ENCODE measurements at places on chromosomes 5 and 9.

DNA sequence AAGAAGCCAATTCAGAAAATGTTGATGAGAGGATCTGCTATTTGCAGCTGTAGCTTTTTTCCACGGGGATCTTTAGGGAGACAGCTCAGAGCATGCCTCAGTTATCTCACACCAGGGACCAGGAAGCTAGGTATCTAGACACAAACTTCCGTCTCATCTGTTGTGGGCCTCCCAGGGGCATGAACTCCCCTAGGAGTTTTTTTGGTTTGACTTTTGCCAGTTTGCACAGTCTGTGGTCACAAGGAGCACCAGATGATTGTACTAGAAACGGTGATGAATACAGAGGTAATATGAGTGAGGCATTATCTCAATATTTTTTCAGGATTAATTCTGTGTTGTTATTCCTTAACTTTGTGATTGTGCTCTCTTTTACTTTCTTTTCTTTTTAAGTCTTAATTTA lies 533.2 kb upstream of the SEMA6A start:
- no peak for DNase-seq

GRCh38 chr5:122713041-122713440 lies 61.8 kb upstream of the SNX2 start:
- no peak for DNase-seq

- DNase-seq, result no peak
These were observed 240.8 kb downstream of the FSTL4 start for GRCh38 chr5:133371371-133372155.

DNA sequence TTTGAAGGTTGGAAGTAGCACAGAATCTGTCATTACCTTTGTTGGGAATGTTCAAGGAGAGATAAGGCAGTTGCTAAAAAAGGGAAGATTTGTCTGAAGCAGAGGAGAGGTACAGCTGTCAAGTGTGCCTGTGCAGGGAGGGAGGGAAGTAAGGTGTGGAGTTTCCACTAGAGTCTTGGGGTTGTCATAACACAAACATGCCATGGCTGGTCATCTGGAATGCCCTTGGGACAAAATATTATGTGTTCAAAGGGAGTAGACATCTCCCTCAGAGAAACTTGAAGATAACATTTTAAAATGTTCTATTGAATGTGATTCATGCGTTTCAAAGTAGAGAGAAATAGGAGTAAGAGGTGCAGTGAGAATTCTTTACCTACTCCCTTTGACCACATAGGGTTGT lies 95.0 kb downstream of the MUSK start:
- DNase-seq, result no peak

- no peak for DNase-seq
These were observed 39.2 kb downstream of the IRF1 start for GRCh38 chr5:132451387-132451786.

- DNase-seq, result no peak
These were observed 369.9 kb downstream of the DNAH5 start for GRCh38 chr5:13574574-13574973.

- DNase-seq, result no peak
These were observed 44.6 kb upstream of the ALDH1A1 start for GRCh38 chr9:72997387-72997995.

DNA sequence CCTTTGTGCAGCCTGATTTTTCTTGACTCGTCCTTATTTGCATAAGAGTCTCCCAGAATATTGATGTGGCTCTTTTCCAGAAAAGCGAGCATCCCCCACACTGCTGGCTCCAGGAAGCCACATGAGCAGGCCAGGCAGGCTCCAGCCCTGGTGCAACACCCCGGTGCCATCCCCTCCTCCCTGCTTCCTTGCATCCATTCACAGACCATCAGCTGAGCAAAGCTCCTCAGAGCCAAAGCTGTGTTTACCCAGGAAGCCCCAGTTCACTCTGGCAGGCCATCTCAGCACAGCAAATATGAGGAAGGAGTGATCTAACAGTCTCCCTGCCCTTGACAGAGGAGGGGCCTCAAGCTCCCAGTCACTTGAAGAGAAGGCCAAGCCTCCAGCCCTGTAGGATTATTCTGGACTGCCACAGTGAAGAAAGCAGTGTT lies 34.4 kb downstream of the INSYN2B start:
- DNase-seq, result no peak

GRCh38 chr5:176401281-176402205 lies 13.0 kb downstream of the HIGD2A start:
- DNase-seq, result no peak

- DNase-seq, result no peak
These were observed 36.6 kb upstream of the MYORG start for GRCh38 chr9:34413231-34413852.

DNA sequence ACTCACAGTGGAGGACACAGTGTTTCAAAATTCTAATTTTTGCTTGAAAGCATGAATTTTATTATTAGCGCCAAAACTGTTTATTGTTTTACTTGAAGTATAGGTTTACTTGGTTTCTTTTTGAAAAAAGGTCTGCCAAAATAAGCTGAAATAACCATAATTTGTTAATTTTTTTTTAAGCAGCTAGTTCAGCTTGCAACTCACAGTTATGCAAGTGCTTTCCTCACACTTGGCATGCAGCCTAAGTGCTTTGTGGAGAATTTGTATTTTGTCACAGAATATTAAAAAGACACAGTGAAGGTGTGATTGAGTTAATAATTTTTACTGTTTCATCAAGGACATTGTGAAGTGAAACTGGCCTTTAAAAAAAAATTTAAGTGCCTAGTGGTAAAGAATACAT lies 21.6 kb downstream of the PBX3 start:
- DNase-seq, result no peak

- DNase-seq, result no peak
These were observed 632 bp downstream of the UBAP1 start for GRCh38 chr9:34179213-34180136.

All from GM12864 (cell line).